ENCODE measurements at places on chromosomes 7 and 10.

DNA sequence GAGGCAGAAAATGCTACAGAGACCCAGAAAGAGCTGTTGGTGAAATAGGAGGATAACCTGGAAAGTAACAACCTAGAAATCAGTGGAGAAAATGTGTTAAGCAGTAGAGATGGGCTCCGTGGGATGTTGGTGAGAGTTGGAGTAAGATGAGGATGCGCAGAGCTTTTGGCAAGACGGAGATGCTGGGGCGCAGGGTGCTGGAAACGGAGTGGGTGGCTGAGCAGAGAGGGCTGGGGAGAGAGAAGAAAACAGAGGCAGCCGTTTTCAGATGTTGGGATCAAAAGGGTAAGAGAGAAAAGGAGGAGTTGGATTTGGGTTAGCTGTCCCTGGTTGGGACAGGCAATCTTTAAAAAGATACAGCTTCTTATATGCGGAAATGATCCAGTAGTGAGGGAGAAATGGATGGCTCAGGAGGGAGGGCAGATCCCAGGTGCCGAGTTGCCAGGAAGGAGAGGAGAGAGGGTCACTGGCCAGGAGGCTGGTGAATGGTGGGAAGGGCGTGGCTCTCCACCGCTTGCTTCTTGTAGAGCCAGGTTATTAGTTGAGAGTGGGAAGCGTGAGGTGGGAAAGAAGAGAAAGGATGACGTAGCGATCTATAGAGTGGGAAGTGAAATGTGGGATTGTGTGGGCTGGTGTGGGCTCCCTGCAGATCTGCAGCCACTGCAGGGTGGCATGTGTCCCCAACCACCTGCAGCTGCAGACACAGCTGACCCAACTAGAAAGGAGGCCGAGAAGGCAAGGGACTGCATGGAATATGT, 182.2 kb upstream of the SVIL start:
- no peak for DNase-seq

- DNase-seq = no peak
These were observed 305.1 kb upstream of the IMMP2L start for GRCh38 chr7:111867348-111867931.

DNA sequence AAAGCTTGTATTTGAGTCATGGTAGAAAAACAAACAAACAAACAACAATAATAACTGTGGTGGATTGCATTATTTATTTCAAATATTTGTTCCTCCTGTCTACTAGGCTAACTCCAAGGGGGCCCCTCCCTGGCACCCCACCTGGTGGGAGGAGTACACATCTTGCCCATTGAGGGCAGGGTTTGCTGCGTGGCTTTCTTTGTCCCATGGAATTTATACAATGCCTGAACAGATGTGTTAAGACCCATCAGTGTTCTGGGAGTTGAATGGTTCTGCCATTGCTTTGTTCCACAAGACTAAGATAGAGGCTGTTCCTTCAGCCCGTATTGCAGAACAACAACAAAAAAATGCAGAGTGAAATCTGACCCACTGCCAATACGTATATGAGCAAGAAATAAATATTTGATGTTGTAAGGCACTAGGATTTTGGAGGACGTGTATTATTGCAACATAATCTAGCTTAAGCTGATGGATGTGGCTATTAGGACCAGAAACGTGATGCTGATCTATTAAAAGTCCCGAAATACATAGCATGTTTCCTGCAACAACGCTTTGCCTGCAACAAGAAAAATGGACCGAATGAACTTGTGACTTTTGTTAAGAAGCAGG, 119.1 kb upstream of the JCAD start:
- no peak for DNase-seq

DNA sequence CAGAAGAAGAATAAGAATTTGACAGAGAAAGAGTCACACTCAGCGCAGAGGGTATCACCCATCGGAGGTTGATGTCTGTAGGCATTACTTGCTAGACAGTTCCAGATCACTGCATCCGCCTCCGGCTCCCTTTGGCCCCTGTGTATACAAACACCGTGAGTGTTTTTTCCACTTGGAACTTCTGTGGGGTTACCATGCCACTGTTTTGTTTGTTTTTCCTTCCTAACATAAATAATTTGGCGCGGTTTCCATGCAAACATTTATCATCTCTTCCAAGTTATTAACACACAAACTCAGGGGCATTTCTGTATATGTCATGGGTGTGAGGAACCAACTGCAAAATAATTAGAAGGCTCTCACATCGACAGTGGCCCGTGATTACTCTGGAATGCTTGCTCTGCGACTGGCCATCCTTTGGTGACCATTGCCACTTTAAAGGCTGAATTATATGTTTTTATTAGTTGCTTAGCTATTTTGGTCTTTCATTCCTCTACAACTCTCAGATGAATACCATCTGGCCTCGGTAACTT, 612.2 kb upstream of the MKI67 start:
- no peak for DNase-seq

- no peak for DNase-seq
These were observed 76.8 kb upstream of the IKZF1 start for GRCh38 chr7:50227726-50228125.

DNA sequence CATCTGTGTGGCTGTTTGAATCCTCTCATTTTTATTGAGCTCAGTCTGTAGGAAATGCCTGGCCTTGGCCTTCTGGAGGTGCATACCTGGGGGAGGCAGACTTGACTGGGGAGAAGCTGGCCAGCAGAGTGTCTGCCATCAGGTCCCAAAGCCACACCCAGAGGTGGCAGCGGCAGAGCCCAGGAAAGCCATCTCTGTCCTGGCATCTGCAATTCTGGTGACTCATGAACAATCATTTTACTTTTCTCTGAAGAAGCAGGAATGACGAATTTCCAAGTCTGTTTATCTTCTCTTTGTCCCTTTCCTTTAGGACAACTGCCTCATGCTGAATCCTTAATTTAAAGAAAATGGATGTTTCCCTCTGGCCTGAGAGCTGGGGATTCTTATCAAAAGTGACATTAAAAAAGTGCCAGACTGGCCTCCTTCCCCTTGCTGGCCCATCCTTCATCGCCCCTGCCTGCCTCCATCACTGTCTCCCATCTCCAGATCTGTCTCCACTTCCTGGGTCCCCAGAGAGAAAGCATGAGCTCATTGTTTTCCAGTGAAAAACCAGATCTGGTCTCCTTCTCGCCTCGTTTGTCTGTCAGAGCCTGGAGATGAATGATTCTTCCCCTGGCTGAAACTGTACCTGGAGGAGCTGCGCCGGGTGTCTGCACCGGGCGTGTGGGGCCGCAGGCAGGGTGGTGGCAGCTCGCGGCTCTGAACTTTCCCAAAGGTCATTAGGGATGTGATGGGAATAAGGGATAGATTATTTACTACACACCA, 124.5 kb downstream of the TMEM178B start:
- no peak for DNase-seq

- DNase-seq = no peak
These were observed 192.2 kb upstream of the LRGUK start for GRCh38 chr7:133934977-133935330.

DNA sequence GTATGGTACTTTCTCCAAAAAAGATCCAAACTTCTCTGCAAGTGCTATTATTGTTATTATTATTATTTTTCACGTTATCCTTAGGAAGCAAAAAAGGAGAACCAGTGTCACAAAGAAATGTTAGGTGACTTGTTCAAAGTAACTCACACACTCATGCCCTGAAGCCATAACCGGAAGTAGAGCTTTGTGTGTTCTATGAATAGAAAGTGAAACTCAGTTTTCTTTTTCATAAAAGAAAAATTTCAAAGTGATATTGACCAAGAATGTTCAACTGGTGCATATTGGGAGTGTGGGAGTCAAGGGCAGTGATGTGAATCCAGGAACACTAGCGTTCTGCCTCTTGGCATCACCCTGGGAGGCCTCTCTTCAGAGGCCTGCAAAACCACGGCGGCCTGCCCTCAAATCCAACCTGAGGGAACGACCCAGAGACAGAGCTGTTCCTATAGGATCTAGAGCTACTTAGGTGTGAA, 106.1 kb downstream of the PRKCQ start:
- peak; percentile 89 for DNase-seq

DNA sequence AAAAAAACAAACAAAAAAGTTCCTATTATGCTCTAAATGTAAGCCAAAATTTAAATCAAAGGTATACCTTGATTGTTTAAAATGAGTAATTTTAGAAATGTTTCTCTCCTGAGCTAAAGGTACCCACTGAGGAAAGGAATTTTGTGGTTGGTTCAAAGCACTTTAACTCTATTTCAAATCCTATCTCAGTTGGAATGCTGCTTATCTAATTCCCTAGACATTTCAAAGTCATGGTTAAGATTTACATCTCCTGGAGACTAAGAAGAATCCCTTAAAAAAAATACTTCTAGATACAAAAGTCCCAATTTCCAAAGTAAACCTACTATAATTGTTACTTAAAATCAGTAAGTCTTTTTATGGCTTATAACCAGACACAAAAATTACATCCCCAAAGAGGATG, 830.7 kb downstream of the GRID1 start:
- no peak for DNase-seq

- no peak for DNase-seq
These were observed 31.6 kb downstream of the ASZ1 start for GRCh38 chr7:117395743-117396142.

- DNase-seq = no peak
These were observed 68.5 kb upstream of the NFKB2 start for GRCh38 chr10:102327002-102327401.

DNA sequence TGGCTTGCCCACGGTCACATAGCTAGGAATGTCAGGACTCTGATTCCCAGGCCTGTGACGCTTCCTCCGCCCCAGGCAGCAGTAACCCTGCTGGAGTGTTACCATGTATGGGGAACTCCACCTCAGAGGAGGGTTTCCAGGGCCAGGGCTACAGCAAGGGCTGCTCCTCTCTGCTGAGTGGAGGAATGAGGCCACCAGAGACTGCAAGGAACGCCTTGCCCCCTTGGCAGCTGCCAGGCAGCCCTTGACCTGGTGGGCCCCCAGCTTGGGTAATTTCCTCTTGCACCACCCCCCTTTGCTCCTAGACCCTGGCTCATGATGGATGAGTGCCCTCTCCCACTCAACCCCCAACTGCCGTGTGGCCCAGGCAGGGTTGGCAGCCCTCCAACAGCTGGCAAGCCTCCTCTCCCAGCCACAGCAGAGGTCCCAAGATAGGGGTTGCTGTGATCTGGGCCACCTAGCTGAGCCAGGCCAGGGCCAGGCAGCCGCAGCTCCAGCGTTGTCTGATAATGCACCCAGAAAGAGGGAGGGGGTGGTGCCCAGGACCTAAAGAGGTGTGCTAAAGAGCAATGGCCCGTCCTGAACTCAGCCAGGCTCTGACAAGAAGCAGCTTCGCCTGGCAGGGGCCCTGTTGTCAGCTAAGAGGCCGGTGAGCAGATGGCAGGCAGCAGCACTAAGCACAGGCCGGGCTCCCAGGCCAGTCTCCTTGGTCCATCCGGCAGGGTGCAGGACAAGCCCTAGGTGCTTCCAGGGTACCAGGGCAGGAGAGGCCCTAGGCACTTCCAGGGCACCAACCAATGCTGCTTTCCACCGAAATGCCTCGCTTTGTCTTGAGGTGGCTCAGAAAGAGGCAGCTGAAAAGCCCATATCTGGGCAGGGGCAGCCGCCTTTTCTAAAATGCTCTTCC, 35.4 kb downstream of the DRGX start:
- no peak for DNase-seq

- no peak for DNase-seq
These were observed 167.2 kb downstream of the AKR1D1 start for GRCh38 chr7:138243430-138243829.

- DNase-seq = no peak
These were observed 167.8 kb upstream of the AUTS2 start for GRCh38 chr7:69430384-69431021.

GRCh38 chr10:45421221-45422097, 47.4 kb downstream of the ALOX5 start:
- DNase-seq = no peak

DNA sequence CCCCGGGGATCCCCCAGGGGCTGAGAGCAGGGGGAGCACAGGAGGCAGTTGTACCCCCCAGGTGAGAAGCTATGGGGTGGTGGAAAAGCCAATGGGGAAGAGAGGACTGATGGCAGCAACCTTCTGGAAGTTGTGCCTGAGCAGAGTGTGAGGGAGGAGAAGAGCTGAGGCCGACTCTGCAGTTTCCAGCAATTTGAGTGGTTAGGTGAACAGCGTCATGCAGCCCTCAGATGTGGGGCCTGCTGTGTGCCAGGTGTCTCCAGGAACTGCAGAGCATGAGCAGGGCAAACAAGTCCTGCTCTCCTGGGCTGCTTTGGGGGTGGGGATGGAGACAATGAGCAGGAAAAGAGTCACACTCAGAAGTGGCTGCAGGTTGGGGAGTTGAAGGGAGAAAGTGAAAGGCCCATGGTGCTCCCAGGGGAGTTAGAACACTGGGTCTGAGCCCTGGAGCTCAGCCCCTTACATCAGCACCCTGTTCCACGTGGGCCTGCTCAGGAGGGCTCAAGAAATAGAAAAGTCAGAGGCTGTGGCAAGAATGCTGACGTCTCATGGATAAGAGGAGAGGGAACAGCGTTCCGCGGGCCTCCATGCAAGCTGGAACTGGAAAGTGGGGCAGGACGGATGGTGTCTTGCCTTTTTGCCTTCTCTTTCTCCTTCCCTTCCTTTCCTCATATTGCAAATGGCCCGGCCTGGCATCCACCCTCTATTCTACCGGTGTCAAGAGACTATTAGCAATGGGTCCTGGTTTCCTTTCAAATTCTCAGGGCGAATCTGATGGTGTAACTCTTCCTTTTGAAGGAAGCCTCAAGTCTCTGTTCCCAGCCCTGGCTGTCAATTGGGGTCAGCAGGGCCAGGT, 4.0 kb upstream of the AFAP1L2 start:
- DNase-seq = peak; percentile 39

- no peak for DNase-seq
These were observed 3.7 kb upstream of the LIPF start for GRCh38 chr10:88660598-88660884.
